ENCODE measurements at places on chromosomes 5 and 9.
A peak's percentile ranks its signal among the peaks of the same experiment; 100 is the strongest.

GRCh38 chr5:148425808-148426207, 42.0 kb downstream of the FBXO38 start:
- no peak for DNase-seq

GRCh38 chr5:171486613-171487012, 67.2 kb downstream of the FGF18 start:
- DNase-seq: no peak

GRCh38 chr9:109986521-109986991, 206.6 kb downstream of the PALM2AKAP2 start:
- peak; percentile 94 for DNase-seq

- no peak for DNase-seq
Observed at GRCh38 chr5:92922231-92922967, 658.6 kb downstream of the NR2F1-AS1 start.

DNA sequence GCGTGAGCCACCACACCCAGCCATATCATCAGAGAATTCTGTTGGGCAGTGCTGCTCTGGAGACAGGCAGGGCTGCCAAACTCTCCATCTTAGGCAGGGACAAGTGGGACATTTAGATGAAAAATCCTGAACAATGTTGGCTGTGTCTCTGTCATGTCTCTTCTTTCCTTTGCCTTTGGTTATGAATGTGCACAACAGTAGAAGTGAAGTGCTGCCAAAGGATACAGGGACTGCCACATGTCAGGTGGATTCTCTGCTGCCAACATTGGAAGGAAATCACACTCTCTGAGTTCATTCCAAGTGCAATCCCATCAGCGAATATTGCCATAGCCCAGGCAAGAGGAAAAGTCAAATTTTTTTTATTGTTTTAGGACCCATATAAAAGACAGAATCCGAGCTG, 348.8 kb downstream of the TRPM3 start:
- no peak for DNase-seq

GRCh38 chr5:138833080-138833479, 42.1 kb downstream of the LRRTM2 start:
- no peak for DNase-seq

DNA sequence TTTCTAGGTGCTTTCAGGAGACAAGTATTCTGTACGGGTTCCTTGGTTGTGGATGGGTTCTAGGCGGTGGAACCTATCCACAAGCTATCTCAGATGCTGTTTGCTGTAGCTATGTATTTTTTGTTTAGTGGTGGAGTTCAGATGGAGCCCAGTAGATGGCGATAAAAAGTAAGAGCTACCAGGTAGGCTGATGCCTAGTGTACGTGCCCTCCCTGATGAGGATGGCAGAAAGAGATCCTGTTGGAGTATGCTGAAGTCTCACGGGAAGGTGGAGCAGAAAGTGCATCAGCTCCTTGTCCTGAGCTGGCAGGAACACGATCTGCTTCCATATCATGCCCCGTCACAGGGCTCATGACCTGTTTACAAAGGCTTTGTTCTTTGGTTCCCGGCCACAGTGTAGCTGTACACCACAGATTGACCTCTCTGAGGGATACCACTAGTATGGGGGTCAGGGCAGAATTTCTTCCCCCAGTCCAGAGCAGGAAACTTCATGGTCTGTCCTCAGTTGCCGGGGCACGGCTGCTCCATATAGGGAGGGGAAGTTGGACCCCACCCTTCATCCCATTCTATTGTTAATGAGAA, 12.6 kb upstream of the UGT3A2 start:
- DNase-seq: peak; percentile 63

DNA sequence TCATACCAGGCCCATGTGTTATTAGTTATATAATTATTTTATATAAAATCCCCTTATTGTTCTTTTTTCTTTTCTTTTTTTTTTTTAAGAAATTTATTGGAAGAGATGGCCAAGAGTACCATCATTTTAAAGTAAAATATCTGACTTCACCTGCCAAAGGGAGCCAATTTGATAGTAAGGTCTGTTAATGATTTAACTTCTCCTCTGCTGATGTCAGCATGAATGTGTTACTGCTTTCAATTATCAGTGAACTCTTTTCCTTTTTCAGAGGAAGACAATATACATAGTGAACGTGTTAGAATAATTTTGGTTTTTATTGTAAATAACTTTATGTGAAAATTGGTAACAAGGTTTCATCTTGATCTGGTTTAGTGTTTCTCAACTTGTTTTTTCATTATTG, 409.6 kb downstream of the SH3GL2 start:
- DNase-seq: no peak

DNA sequence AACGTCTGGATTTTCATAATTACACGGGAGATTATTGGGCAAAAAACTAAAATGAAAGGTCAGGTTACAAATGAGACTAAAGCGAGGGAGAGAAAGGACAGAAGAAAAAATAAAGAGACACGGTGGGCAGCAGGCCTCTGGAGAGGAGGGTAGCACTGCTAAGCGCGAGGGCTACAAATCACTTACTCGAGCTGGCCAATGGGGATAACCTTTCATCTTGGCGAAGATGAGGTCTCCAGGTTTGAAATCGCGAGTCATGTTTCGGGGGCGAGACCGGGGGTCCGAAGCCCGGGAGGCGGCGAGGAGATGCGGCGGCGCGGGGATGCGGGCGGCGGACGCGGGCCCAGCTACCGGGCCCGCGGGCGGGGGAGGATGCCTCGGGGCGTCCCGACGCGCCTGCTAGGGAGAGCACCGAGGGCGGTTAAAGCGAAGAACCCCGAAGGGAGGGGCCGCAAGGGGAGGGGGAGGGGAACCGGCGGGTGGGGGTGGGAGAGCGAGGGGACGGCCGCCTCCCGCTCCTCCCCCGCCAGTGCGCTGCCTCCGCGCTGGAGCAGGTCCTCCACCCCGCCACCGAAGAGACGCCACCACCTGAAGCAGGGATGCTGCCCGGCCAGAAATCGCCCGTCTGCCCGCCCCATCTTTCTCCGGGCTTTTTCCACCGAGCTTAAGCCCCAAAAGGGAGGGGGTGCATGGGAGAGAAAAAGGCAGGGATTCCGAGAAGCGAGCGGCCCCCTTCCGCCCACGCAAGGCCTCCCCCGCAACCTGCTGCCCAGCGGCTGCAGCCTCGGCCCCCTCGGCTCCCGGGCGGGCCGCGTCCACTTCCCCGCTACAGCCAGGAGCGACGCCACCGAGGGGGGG, 610 bp downstream of the PSIP1 start:
- peak; percentile 31 for DNase-seq

DNA sequence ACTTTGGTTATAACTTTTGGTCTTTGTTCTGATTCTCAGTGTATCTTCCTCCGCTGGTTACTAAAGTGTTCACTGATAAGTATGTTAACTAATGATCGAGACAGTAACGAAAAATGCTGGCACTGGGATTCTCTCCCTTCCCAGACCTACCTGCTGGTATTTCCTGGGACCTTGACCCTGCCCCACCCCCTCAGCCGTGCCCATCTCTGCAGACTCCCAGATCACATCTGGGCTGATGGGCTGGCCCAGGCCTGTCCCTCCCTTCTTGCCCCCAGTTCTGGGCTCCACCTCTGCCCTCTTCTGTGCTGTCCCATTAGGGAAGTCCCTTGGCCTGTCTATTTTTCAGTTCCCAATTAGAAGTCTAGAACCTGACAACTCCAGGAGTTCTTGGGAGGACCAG, 46.9 kb downstream of the NEURL1B start:
- no peak for DNase-seq

DNA sequence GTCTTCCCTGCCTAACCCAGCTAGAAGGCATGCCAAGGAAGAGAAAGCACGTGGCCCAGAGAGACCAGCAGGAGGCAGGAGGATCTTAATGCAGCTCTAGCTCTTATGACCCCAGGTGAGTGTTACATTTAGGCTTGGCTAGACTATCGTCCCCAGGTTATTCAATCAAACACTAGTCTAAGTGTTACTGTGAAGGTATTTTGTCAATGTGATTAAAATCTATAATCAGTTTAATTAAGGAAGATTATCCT, 483.7 kb downstream of the BNC2 start:
- DNase-seq: no peak

- no peak for DNase-seq
Observed at GRCh38 chr9:4738866-4739586, 2.0 kb downstream of the AK3 start.

DNA sequence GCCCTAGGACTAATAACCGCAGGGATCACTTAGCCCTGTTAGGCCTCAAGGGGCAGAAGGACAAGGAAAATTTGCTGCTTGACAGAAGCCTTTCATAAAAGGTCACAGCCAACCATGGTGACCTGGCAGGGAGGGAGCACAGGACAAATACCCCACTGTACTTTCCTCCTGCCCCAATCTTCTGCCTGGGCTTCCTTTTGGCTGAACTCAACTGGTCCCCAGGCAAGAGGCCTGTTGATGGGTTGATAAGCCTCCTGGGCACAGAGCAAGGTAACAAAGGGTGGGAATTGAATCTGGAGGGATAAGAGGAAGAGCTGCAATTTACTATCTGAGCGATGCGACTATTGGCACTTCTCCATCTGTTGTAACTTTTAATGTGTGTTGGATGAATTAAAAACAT, 392.9 kb downstream of the RASEF start:
- no peak for DNase-seq

GRCh38 chr5:137113939-137114338, 385.2 kb downstream of the SPOCK1 start:
- no peak for DNase-seq

DNA sequence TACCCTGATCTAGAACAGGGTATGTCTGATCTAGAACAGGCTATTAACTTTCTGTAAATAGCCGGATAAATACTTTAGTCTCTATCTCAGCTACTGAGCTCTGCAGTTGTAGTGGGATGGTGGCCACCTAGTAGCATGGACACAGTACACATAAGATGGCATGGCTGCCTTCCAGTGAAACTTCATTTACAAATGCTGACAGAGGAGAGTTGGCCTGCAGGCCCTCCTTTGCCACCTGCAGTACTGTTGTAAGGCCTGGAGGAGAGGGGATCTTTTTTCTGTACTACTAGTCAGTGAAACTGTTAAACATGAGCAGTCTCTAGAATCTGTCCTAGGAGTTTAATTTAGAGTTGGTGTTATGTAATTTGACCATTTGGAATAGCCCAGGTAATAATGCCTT, 86.0 kb downstream of the TRIO start:
- no peak for DNase-seq

- no peak for DNase-seq
Observed at GRCh38 chr5:163497315-163497714, 8.1 kb upstream of the MAT2B start.

- peak; percentile 2 for DNase-seq
Observed at GRCh38 chr5:107074996-107075395, 595.7 kb downstream of the EFNA5 start.

All from EL (cell line).